HS-5 (cell line): ENCODE measurements at places on chromosomes 11 and 22.

- no peak for DNase-seq
Observed at GRCh38 chr11:118856314-118856713, 27.4 kb upstream of the CXCR5 start.

- no peak for DNase-seq
Observed at GRCh38 chr11:74220376-74220775, 49.3 kb downstream of the PPME1 start.

DNA sequence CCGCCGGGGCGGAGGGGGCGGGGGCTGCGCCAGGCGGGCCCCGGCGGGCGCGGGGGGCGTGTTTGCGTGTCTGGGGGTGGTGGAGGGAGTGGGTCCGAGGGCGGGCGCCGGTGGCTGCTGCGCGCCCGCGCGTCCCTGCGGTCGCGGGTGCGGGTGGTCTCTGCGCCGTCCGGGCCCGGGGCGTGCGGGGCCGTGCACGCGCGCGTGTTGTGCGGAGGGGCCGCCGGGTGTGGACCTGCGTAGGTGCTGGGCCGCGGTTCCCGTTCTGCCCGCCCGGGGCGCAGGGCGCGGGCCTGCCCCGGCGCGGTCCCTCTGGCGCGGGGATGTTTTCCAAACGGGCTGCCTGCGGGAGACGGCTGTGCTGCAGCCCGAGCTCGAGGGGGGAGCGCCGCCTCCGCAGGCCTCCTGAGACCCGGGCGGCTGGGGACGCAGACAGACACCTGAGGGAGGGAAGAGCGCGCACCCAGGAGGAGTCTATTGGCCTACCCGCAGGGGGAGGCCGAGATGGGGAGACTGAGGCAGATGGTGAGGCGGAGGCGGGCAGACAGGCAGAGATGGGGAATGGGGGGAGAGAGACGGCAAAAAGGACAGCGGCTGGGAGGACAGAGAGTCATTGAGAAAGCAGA is 442 bp downstream of the PELI3 start:
- DNase-seq = no peak

- no peak for DNase-seq
Observed at GRCh38 chr11:94732617-94733281, 35.4 kb upstream of the AMOTL1 start.

DNA sequence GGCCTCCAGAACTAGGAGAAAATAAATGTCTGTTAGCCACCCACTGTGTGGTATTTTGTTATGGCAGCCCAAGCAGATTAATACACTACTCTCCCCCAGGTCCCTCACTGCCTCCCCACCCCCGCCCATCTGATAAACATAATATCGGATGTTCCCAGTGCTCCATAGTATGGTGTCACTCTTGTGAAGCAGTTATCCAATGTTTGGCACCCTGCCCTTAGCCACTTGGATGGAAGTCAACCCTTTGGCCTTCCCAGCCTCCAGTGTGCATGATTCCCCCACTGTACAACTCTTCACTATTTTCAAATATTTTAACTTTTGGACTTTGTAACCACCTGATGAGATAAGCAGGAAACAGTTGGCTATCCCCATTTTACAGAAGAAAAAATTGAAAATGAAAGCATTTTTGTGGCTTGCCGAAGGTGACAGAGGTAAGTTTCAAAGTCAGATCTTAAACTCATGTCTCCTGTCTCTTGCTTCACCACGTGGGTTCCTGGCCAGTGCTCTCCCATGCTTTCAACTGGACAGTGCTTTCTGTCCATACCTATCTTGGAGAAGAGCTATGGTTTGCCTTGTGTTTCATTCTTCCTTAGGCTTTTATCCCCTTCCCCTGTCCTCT is 53.2 kb downstream of the ALX4 start:
- DNase-seq = no peak

GRCh38 chr22:25404928-25405816 is 159.3 kb upstream of the GRK3 start:
- no peak for DNase-seq

DNA sequence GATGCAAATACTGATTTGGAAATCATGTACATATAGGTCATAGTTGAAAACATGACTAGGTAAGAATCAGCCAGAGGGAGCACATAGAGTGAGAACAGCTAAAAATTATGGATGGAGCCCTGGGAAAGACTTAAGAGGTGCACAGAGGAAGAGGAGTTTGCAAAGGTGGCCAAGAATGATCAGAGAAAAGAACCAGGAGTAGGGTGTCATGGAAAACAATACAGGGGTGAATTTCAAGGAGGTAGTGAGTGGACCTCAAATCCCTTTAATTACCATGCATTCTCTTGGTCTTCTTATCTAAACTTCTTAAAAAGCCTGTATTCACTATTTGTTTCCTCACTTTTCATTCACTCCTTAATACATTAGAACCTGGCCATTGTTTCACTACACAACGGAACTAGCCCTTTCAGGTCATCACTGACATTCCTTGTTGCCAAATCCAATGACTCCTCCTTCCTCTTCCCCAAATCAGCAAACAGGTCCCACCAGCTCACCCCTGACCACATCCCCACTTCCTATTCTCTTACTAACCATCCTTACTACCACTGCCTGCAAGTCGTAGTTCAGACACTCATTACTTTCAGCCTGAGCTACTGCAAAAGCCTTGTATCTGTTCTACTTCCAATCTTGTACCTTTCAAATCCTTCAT is 22.6 kb downstream of the BUD13 start:
- no peak for DNase-seq

DNA sequence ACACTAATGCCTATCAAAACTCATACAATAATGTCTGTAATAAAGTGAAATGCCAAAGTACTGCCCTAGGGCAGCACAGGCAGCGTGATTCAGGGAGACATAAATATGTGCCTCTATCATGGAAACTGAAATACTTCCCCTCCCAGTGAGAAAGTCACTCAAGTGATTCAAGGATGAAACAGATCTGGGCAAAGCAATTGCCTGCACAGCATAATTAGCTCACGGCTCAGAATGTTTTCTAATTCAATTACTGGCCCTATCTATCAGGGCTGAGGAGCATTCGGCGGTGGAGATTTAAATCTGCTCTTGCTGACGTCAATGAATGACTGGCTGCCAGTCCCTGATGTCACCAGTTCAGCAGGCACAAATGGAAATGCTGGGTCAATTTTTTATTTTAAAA is 27.7 kb upstream of the PPP2R1B start:
- DNase-seq = peak; percentile 41

- no peak for DNase-seq
Observed at GRCh38 chr22:17827466-17827865, 53.2 kb upstream of the BID start.

DNA sequence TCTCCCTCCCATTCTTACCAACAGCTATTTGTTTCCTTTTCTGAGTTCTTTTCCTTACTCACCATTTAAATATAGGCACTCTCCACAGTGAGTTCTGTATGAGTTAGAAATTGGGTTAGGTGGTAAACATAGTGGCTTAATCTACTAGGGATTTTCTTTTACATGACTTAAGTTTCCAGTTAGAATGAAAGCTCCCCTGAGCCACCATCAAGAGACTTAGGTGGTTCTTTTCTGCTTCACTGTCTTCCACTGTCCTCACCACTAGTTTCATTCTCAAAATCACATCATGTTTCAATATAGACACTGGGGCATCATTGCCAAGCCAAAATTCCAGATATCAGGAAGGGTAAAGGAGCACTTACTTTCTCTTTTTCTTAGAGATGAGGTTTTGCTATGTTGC is 9.0 kb upstream of the REXO2 start:
- DNase-seq = no peak

DNA sequence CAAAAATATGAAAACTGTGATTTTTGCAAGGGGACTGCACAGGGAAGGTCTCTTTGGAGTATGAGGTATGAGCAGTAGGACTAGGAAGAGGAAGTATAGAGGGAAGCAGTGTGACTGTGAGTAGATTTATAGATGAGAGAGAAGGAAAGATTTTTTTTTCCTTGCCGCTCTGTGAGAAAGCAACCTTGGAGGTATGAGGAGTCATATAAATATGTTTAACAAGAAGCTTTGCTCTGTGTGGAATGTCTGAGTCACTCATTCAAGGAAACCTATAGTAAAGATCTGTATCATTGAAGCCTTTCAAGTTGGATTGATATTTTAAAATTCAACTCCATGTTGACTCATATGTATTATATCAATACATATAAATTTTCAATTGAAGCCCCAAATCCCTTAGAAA is 26.2 kb downstream of the DNHD1 start:
- peak; percentile 72 for DNase-seq

DNA sequence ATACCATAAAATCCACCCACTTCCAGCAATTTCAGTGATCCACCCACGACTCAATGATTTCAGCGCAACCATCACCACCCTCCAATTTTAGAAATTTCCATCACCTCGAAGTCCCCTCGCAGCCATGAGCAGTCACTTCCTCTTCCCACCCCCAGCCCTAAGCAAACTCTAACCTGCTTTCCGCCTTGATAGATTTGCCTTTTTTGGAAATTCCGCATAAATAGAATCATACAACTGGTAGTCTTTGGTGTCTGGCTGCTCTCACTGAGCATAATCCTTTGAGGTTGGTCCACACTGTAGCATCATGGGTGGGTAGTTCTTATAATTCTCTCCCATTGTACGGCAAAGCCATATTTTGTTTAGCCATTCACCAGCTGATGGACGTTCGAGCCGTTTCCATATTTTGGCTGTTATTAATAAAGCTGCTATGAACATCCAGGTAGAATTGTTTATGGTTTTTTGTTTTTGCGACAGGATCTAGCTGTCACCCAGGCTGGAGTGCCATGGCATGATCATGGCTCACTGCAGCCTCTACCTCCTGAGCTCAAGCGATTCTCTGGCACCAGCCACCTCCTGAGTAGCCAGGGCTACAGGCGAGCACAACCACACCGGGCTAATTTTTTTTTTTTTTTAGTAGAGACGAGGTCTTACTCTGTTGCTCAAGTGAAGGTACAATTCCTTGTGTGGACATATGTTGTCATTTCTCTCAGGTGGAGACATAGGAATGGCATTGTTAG is 16.0 kb downstream of the PIM3 start:
- DNase-seq = no peak

DNA sequence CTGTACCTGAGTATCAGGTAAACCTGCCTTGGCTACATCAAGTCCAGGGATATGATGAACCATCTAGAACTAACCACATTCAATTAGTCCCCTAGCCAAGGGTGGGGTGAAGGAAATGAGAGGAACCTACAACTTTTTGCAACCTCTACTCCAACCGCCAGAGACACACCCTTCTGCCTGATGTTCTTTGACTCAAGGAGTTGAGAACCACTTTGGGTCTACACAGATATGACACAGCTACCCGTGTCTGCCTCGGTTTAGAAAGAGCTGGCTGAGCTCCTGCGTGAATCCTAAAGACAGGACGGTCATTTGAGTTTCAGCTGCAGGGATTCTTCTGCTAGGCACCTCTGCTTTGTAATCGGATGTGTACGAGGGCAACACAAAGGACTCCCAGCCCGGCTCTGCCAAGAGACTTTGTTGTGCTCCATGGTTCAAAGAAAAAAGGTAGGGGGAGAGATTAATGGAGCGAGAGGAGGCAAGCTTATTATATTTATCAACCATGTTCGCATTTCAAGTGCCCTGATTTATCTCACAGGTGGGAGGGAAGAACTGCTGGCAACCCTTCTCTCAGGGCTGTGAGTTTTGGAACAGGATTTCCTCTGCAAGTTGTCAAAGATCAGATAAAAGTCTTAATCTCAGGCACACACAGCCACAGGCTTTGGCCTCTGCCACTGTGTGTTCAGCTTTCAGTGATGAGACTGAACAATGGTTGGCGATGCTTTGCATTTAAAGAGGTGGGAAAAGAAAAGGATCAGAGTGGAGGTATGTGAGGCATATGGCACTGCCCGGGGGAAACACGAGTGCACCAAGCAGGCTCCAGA is 35.1 kb downstream of the FLI1 start:
- DNase-seq = no peak

DNA sequence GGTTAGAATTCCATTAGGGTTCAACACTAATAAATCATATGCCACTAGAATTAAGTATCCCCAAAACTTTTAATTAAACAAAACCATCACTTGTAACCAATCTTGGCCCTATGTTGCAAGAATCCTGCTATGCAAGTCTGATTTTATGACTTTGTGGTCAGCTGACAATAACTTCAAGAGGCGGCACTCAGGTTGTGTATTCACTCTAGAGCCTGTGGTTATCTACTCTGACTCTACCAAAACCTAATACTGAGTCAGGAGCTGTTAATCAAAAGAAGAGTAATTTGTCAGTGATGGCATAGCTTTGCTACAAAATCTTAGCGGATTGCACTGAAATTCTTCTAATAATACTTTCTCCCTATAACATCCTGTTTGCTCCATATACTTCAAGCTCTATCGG is 253.7 kb downstream of the AASDHPPT start:
- DNase-seq = no peak

DNA sequence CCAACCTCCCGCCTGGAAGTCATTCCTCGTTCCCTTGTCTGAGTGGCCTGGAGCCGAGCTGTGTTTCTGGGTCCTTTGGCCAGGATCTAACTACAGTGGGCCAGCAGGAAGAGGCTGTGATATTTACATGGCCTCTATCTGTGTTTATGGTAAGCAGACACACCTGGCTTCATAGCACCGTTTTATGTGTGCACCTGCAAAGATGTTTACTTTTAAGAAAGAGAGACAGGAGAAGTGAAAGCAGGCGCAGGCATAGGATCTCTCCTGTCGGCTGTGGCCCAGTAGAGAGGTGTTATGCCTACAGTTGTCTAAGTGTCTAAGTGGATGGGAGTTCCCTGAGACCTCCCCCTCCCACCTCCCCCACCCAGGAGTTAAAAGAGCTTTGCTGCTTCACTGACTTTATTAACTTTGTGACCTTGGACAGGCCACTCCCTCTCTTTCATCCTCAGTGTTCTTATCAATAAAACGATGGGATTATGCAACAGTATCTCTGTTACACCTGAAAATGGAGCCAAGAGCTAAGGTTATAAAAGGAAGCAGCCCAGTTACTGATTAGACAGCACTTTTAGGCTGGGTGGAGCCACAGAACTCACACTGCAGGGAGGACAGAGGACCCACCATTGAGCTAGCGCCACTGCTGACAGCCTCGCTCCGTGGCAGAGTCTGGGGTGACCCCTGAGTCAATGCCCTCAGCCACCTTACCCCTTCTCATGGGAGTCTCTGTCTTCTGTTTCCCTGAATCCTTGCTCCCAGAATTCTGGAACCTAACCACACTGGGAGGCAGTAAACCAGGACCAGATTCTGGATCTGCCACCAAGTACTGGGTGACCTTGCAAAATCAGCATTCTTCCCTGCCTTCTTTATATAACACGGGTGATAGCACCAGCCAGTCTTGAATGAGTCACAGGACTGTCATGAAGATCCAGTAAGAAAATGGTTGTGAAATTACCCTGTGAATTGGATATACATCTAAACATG is 22.0 kb downstream of the ST14 start:
- peak; percentile 24 for DNase-seq

- DNase-seq = peak; percentile 38
Observed at GRCh38 chr11:36564376-36565030, 3.3 kb upstream of the RAG1 start.

- DNase-seq = no peak
Observed at GRCh38 chr22:41557401-41558240, 3.2 kb upstream of the CSDC2 start.

GRCh38 chr22:43514476-43515157 is 102.8 kb downstream of the MPPED1 start:
- no peak for DNase-seq

- no peak for DNase-seq
Observed at GRCh38 chr11:66882561-66883015, 25.7 kb downstream of the LRFN4 start.
